Motor neuron (in vitro differentiated cells): ENCODE measurements at places on chromosomes 5 and 9.

DNA sequence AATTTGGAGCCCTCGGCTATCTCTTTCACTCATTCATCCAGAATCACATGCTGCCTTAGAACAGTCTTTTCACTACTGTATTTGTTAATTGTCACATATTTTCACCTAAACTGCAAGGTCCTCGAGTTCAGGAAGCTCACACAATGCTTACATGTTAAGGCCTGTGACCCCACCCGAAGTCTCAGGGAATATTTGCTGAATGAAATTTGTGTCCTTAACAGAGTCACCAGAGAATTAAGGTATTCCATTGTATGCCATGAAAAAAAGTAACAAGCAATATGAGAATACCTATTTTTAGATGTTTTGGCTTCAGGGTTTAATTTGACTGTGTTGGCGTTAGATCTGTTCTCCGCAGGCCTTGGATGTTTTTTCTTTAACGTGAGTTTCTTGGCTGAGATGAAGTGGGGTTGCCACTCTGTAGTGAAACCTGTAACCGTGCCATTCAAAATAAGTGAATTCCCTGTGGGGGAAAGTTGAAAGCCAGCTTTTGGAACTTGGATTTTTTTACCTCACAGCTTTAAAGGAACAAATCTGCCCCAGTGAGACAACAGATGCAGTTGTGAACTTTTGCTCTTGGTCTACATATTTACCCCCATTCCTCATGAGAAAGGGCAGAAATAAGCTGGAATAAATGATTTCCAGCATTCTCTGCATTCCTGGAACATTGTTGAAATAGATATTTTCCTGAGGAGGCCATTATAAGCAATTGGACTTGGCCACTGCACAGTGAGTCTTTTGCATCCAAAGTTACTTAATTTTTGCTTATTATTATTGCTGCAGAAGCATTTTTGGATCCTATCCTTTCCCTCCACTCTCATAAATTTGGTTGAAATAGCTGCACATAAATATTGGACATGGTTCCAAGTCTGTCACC lies 35.9 kb upstream of the FBP1 start:
- no peak for ATAC-seq

DNA sequence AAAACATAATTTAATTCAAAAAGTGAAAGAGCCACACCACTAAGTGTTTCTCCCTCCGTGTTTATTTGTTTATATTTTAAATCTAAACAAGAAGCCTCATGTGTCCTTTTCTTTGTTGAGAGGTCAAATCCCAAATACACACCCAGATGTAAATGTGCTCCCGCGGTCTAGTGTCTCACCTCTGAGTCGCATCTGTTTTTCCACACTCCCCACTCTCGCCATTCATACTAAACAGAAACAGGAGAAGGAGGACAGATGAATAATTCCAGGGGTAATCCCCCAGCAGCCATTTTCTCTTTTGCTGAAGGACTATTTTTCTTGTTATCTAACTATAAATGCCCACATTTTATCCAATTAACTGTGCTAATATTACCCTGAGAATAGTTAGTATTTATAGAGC lies 361.6 kb upstream of the RIOK2 start:
- ATAC-seq: no peak

- ATAC-seq: no peak
These were observed 19.4 kb downstream of the PSAT1 start for GRCh38 chr9:78316166-78316892.

DNA sequence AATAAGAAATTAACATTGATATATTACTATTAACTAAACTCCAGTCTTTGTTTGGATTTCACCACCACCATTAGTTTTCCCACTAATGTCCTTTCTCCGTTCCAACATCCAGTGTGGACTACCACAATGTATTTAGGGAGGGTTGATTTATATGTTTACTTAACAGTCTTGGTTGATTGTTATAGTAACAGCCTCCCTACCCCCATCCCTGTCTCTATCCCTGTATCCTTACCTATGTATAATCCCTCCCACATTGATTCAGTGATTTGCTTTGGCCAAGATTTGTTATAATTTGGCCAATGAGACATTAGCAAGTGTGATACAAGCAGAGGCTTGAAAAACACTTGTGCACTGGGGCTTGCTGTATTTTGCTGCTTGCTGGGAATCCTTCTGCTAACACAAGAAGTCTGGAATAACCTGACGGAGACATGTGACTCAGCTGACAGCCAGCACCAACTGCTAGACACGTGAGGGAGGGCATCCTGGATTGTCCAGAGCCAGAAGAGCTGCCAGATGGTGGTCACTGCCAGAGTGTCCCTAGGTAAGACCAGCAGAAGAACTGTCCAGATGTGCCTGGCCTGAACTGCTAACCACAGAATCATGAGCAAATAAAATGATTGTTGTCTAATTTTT lies 51.2 kb upstream of the TCF7 start:
- ATAC-seq: no peak
